ENCODE measurements at places on chromosomes 12 and 14.

DNA sequence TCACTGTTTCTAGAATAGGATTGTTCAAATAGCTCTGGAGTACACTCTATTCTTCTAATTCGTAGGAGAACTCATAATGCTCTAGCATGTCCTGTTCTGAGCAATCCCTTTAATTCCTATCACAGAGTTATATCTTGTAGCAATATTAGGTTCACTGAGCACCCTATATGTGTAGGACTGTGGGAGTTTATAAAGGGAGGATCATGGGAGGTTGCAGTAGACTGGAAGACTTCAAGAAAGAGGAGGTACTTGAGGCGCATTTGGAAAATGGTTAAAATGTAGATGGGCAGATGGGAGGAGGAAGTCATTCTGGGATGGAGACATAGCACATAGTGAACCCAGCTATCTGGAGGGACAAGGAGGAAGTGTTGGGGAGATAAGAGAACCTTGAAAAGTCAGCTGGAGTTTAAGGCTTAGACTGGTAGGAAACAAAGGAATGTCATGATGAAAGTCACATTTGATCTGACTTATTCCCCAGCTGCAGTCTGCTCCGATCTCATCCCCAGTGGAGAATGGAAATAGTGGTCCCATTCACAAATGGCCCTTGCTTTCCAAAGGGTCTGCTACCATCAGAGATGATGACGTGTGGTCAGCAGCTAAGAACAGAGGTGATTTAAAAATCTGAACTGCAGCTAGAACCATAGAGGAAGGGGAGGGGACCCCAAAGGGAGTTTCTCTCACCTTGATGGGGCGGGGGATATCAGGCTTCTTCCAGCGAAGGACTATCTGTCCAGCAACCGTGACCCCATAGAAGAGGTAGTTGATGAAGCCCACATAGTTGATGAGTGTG is 10.1 kb upstream of the CEBPE start:
- DNase-seq, result no peak

DNA sequence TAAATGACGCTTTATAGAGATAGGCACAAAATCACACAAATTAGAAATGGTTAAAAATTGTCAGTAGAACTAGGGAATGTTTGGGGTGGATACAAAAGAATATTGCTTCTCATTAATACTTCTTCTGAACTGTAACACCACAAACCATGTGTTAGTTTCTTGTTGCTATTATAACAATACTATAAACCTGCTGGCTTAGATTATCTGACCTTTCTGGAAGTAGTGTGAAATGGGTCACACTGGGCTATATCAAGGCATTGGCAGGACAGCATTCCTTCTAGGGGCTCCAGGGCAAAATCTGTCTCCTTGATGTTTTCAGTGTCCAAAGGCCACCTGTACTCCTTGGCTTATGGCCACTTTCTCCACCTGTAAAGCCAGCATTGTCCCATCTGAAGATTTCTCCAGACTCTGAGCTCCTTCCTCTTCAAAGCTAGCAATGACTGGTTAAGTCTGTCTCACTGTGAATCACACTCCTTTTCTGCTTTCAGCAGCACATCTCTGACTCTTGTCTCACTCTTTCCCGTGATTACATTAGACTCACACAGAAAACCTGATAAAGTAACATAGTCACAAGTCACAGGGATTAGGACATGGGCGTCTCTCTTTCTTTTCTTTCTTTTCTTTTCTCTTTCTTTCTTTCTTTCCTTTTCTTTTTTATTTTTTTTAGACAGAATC is 86.3 kb downstream of the SLC15A4 start:
- DNase-seq, result no peak

- DNase-seq, result no peak
Observed at GRCh38 chr12:9776781-9777180, 16.1 kb upstream of the CD69 start.

- DNase-seq, result no peak
Observed at GRCh38 chr14:90003526-90004307, 48.0 kb downstream of the TDP1 start.

GRCh38 chr14:62159314-62159713 is 397.1 kb downstream of the SNAPC1 start:
- no peak for DNase-seq

DNA sequence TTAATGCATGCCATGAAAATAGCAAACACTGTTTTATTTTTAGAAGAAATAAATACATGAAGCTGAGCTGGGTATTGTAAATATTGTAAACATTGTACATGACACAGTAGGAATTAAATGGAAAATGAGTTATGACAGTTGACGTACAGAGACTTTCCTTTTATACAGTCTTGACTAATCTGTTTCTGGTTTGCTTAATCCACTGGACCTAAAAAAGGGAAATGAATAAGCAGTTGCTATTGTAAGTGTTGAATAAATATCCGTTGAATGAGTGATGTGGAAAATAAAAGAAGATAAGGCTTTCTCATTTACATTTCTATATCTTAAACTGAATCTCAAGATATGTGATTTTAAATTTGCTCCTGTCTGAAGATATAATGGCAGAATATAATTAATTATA is 15.0 kb downstream of the PMCH start:
- no peak for DNase-seq

GRCh38 chr14:80211153-80212022 is at the start of gene DIO2:
DIO2 (minus strand) TSS chr14:80211504; CDS start chr14:80211472, 32 bp downstream.
- peak; percentile 0 for DNase-seq

GRCh38 chr12:31818623-31819268 is 89.9 kb upstream of the AMN1 start:
- no peak for DNase-seq

- DNase-seq, result no peak
Observed at GRCh38 chr12:113238309-113238708, 17.0 kb downstream of the TPCN1 start.

DNA sequence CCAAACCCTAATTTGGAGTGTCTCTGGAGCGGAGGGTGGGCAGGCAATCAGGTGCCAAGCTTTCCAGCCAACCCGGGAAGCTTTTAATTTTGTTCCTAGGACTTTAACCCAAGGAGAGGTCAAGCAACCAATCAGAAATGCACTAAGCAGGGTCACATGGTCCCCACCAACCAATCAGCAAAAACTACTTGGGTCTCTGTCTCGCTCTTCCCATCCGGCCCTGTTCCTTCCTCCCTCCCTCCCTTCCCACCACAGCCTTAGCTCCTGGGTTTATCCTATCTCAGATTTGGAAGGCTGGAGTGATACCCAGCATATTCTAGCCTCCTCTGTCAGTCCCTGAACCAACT is 7.3 kb downstream of the HOXC5 start:
- no peak for DNase-seq

- no peak for DNase-seq
Observed at GRCh38 chr12:83404521-83404920, 717.8 kb downstream of the TMTC2 start.

DNA sequence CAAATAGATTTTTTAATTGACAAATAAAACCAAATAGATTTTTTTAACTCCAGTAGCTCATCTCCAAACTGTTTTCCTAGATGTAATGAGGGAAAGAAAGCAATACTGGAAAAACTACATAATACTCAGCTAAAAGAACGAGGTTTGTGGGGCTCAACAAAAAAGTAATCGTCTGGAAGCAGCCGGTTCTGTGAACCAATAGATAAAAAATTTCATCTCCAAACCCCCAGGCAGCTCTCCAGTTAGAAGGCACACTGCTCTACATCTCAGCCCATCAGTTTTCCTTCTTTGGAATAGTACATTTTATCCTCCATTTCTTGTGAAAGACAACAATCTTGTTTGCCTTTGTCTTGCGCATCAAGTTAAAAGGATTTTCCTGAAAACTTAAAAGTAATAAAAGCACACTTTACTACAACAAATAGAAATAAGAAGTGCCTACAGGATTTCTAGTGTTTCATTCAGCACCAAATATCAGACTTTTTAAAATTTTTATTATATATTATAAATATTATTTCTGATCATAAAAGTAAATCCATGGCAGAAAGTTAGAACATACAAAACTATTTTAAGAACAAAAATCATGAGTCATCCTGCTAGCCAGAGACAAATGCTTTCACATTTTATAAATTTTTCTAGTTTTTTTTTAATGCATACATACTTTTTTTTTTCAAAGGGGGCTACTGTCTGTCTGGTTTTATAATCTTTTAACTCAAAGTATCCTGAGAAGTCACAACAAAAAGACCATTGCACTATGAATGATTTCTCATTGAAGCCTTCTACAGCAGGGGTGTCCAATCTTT is 67.7 kb downstream of the EPS8 start:
- no peak for DNase-seq

DNA sequence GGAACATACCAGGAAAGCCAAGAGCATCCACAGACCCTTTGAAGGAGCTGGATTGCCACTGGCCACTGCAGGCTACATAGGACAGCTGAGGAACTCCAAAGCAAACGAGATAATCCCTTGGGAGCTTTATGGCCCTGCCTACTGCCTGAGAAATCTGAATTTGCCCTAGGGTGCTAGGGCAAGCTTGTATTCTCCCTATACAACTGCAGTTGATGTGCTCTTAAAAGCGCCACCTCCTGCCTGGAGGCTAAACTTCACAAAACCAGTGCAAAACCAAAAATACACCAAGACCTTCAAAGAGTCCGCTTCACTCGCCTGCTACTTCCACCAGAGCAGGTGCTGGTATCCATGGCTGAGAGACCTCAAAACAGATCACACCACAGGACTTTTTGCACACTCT is 99.6 kb upstream of the KRR1 start:
- no peak for DNase-seq

DNA sequence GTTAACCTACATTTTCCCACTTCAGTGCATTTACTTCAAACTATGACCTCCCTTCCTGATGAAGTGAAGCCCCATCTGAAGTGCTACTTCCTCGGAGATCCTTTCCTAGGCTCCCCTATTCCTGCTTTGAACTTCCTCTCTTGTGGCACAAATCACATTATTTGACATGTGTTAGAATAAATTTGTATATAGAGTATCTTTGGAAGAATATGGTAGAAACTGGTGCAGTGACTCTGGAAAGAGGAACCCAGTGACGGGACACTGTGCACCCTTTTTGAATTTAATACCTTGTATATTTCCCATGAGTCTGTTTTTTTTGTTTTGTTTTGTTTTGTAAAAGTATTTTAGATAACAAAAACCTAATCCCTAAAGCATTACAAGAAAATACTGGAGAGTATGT is 66.4 kb upstream of the SRSF5 start:
- DNase-seq, result no peak
